ENCODE measurements at places on chromosomes 5 and 9. TPM values are rescaled to one million over a fixed set of nuclear protein-coding genes. Genes with fewer than 3 reads are reported as not detected.

The RASGRF2 gene
- polyA plus RNA-seq: 19.5 TPM

The PLEKHG4B gene
- polyA plus RNA-seq: 0.37 TPM

- DNase-seq: no peak
Measured at GRCh38 chr9:967436-967835, 9.0 kb upstream of the DMRT3 start.

DNA sequence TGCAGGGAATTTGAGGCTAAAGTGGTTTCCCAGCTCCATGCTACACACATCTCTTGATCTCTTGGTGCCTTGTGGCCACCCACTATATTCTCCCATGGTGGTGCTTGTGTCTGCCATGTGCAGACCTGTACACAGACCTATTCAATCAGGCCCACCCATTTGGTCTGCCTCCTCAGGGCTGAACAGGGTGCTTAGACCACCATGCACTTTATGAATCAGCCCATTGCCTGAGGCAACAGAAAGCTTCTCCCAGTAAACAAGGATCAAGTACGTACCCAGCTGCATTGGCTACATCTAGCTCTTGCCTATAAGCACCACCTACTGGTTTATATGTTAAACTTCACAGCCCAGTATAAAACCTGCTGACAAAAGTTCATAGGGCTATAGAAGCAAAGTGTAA, 664.3 kb upstream of the EDIL3 start:
- peak; percentile 44 for DNase-seq

DNA sequence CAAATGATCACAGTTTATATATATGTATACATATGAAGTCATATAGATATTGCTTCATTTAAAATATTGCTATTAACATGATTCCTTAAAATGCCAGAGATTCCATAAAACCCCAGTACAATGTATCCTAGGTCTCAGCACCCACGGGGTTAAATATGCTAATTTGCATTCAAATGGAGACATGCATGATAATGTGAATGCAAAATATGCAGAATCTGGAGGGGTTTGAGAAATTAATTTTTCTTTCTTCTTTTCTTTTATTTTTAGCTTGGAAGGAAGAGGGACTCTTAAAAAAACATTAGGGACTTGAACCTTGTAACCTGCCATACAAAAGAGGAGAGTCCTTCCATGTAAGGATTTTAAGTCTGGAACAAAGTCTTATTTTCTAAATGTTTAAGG, 211.9 kb downstream of the MEF2C start:
- no peak for DNase-seq

GRCh38 chr5:3312299-3312698, 283.3 kb upstream of the IRX1 start:
- no peak for DNase-seq

DNA sequence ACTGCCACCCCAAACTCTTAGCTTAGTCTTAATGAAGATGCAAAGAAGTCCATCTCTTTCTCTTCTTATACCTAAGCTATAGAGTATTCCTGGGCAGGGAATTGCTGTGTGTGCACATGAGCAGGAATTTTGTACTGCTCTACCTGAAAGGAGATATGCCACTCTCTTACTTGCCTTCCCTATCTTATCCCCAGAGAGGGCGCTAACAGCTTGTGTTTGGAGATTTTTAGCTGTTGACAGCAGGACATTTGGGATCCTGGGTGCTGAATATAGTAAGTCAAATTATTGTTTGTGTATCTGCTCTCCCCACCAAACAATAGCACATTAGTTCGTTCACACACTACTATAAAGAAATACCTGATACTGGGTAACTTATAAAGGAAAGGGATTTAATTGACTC, 159.5 kb downstream of the GABRG2 start:
- DNase-seq: no peak

DNA sequence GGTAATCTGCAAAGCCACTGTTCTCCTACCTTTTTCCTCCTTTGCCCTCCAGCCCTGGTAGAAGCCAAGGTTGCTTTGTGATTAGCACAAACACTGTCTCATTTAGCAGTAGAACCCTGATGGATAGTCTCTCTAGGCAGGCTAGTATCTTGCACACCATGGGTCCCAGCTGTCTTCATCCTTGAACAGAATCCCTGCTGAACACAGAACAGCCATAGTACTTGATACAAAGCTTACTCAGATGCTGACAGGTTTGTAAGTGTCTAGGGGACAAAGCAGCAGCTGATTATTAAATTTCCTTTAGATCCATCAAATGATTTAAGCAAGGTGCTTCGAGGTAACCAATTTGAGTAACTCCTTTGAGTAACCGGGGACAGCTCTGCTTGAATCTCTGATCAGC, 163.7 kb upstream of the PPP1R2B start:
- DNase-seq: no peak

DNA sequence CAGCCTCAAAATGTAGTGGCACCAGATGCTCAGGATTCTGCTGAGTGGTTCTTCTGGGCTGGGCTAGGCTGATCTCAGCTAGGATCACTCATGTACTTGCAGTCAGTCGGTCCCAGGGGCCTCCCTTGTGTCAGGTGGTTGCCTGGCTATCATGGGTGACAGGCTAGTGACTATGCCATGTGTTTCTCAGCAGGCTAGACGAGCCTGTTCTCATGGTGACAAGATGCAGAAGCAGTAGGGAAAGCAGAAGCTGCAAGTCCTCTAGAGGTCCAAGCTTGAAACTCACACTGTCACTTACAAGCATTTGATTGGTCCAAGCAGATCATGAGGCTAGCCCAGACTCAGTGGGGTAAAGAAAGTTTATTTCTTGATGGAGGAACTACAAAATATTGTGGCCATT, 15.2 kb upstream of the KCNMB1 start:
- no peak for DNase-seq

DNA sequence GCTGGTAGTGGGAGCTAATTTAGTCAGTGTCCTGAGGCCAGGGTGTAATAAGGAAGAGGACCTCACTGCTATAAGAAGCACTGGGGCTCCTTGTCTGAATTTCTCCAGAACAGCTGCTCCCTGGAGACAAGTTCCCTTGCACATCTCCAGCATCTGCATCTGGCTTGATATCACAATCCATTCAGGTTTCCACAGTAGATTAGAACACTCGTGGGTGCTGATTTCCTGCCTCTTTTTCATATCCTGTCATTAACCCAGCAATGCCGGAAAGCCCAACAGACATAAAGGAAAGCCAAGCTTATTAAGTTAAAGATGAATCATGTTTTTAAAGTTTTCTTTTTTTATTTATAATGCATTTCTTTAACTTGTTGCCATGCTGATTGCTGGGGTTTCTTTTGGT, 232.3 kb upstream of the WWC1 start:
- DNase-seq: no peak
